Peyer's patch (tissue), 4 donors: ENCODE measurements at places on chromosomes 5 and 9. TPM values are rescaled to one million over a fixed set of nuclear protein-coding genes. Genes with fewer than 3 reads are reported as not detected.

DNA sequence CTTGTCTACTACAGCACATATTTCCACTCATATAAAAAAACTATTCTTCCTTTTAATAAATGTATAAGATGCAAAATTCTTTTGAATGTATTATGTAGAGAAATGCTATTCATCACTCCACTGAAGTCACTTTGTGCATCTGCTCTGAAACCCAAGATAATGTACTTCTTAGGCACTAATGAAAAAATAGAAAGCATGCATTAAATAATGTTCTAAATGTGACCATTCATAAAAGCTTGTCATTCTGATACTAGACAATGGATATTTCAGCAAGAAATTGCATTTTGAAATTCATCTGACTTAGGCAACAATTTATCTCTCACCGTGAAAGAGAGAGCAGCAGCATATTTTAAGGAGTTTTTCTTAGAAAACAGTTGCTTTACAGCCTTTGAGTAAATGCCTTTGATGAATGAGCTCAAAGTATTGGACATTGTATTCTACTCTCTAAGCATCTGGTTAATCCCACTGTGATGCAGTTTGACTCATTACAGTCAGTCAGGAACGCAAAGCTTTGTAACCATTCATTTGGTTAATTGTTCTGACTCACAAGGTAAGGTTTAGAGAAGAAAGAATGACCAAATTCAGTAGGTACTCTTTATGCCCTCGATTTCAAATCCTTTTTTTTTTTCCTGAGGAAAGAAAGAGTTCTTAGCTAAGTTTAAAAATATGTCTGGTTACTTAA, 2233.8 kb upstream of the C9orf72 start:
- H3K27me3 ChIP-seq: no peaks in the 10 kb centered on the region
- no peaks in the 10 kb centered on the region for H3K4me1 ChIP-seq
- H3K27ac ChIP-seq: no peak overlapping the region
- no peak for DNase-seq
- no peaks in the 10 kb centered on the region for H3K36me3 ChIP-seq
- H3K4me3 ChIP-seq: no peak overlapping the region

DNA sequence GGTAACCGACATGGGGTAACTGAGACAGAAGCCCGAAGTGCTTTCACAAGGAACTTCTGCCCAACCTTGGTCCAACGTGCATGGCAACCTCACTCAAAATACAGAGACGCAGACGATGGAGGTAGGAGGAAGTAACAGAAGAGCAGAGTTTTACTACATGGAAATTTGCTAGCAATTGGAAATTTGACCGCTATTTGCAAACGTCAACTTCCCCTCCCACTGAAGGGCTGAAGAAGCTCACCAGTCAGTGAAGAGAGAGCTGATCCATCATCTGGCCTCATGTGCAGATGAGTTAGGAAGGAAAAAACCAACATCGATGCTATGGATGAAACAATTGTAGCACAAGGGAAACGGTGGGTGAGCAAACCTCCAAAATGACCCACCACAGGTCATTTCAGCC, 196.7 kb downstream of the RGS3 start:
- H3K27me3 ChIP-seq: no peaks in the 10 kb centered on the region
- H3K4me1 ChIP-seq: no peaks in the 10 kb centered on the region
- no peak overlapping the region for H3K27ac ChIP-seq
- no peaks in the 10 kb centered on the region for H3K36me3 ChIP-seq

DNA sequence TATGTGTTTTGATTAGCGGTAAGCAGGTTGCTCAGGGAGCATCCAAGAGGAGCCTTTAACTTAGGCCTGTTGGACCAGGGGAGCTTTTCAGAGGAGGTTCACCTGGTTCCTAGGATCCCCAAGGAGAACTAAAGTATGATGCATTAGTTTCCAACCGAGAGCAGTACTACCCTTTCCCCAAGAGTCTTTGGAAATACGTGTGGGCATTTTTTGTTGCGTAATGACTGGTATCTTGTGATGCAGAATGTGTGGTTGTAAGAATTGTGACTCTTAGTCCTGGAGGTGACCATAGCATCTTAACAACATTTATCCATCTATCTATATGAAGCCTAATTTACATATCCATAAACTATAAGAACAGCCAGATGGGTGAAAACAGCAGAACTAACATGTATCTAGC, 11.0 kb downstream of the CFAP95 start:
- H3K27ac ChIP-seq: no peak overlapping the region
- H3K4me3 ChIP-seq: no peak overlapping the region
- no peaks in the 10 kb centered on the region for H3K36me3 ChIP-seq
- no peaks in the 10 kb centered on the region for H3K27me3 ChIP-seq

DNA sequence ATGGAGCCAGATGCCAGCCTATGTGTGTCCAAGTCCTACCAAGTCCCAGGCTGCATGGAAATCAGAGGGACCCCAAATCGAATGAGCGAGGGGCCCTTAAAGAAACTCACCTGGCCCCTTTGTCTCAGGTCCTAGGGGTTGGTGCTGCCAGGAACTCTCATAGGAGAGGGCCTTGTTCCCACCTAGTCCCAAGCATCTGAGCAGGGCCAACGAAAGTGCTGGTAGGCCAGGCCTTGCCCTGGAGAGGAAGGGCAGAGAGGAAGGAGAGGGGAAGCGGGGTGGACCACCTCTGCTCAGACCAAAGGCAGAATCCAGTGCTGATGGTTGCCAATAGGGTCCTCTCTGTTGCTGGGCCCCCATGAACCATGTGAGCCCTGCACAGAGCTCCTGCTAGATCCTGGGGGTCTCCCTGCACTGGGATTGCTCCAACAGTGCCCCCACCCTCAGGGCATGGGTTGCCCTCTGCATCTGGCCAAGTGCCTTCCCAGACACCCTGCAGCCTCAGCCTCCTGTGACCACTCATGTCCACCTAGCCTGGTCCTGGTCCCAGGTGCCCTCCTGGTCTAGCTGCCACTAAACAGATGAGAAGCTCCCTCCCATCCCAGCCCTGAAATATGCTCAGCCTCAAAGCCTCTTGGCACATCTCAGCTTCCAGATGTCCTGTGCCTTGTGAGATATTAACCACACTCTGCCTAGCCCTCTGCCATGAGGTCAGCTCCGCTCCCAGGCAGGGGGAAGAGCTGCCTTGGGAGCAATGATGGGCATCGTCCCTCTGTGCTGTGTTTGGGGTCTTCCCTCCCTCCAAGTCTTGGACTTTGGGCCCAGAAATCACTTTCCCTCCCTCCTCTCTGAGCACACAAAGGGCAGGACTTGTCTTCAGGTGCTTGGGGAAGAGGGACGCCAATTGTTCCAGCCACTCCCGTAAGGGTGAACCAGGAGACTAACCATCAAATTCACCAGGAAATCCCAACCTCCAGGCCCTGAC, 109.6 kb downstream of the ADAMTS2 start:
- H3K4me3 ChIP-seq: no peak overlapping the region
- H3K4me1 ChIP-seq: no peaks in the 10 kb centered on the region
- H3K36me3 ChIP-seq: no peaks in the 10 kb centered on the region
- no peak for DNase-seq
- no peak overlapping the region for H3K27ac ChIP-seq

DNA sequence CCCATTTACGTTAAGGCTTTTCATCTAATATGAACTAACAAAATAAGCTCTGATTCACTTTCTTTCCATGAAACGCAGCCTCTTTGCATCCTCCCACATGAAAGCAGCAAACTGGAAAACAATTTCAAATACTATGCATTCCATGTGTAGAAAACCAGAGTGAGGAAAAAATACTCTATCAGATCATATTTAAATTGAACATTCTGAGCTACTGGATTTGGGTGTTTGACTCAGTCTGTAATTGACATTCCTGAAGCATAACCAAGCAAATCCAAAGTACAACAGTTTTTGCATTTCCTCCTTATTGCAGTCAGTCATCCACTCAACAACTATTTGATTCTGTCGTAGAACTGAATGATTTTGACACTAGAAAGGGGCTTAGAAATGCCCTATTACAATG, 399.1 kb upstream of the NMUR2 start:
- no peaks in the 10 kb centered on the region for H3K27me3 ChIP-seq
- DNase-seq: no peak
- H3K4me1 ChIP-seq: no peaks in the 10 kb centered on the region

GRCh38 chr5:81513982-81514381, 120.0 kb upstream of the ACOT12 start:
- H3K4me1 ChIP-seq: no peaks in the 10 kb centered on the region
- H3K36me3 ChIP-seq: no peaks in the 10 kb centered on the region
- H3K27me3 ChIP-seq: no peaks in the 10 kb centered on the region
- no peak overlapping the region for H3K27ac ChIP-seq
- H3K4me3 ChIP-seq: no peak overlapping the region

- no peaks in the 10 kb centered on the region for H3K27me3 ChIP-seq
- no peaks in the 10 kb centered on the region for H3K36me3 ChIP-seq
- H3K4me3 ChIP-seq: no peak overlapping the region
Measured at GRCh38 chr9:22158927-22159346, 149.8 kb upstream of the CDKN2B start.

GRCh38 chr5:179219661-179220620, 125.3 kb downstream of the ADAMTS2 start:
- H3K27me3 ChIP-seq: no peaks in the 10 kb centered on the region
- DNase-seq: no peak
- H3K4me1 ChIP-seq: no peaks in the 10 kb centered on the region
- H3K4me3 ChIP-seq: no peak overlapping the region

GRCh38 chr9:128727640-128728248, 3.8 kb upstream of the ZDHHC12 start:
- H3K4me1 ChIP-seq: peaks cover 3% of the 10 kb centered on the region
- H3K27ac ChIP-seq: no peak overlapping the region
- no peak for DNase-seq
- H3K27me3 ChIP-seq: no peaks in the 10 kb centered on the region

CTNND2 gene
- 0.47 TPM for total RNA-seq

CBY3 gene
- total RNA-seq: not detected

NTNG2 gene
- total RNA-seq: 0.18 TPM

PCDHB8 gene
- not detected for total RNA-seq

DEPDC1B gene
- 11.7 TPM for total RNA-seq

S1PR3 gene
- 1.9 TPM for total RNA-seq
